IMR-90 (cell line): ENCODE measurements at places on chromosomes 6 and 20.

DNA sequence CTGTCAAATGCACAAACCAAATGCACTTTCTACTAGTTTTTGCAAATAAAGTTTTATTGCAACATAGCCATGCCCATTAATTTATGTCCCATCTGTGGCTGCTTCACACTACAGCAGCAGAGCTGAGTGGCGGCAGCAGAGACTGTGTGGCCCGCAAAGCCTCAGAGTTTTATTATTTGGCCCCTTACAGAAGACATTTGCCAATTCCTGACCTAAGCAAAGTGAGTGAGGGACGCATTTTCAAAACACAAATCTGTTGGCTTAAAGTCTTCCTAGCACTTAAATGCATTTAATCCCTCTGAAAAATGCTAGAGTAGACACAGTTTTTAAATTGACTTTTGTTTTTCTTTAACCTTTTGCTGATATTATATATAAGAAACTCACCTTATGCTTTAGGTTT, 126.4 kb downstream of the PHACTR3 start:
- DNase-seq, result no peak

- DNase-seq, result peak; percentile 66
These were observed 133.7 kb upstream of the AGPAT4 start for GRCh38 chr6:161407581-161407980.

GRCh38 chr6:149414009-149414408, 13.9 kb downstream of the SUMO4 start:
- DNase-seq, result no peak

DNA sequence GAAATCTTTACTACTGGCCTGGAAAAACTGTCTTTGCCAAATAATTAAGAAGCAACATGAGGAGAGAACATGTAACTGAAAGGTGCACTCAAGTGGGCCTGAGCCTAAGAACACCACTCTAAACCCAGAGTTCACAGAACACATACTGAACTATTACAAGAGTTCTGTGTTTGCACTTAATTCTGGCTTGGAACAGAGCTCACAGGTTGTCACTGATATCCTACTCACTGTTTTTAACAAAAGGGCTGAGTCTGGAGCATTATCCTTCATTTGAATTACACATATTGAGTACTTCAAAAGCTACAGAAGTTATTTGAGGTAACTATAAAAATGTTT, 164.7 kb downstream of the OGFRL1 start:
- no peak for DNase-seq

DNA sequence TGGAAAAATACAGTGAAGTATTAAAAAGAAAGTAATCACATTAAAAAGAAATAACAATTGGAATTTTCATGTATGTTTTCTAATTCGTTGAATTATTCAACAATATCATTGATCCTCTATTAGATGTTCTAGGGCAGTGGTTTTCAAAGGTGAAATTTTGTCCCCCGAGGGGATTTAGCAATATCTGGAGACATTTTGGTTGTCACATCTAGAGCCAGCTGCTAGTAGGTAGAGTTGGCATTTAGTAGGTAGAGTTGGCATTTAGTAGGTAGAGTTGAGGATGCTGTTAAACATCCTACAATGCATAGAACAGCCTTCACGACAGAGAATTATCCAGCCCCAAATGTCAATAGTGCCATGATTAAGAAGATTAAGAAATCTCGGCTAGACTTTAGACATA, 173.7 kb downstream of the BCAS1 start:
- no peak for DNase-seq
